ENCODE measurements at places on chromosomes 4 and X.

DNA sequence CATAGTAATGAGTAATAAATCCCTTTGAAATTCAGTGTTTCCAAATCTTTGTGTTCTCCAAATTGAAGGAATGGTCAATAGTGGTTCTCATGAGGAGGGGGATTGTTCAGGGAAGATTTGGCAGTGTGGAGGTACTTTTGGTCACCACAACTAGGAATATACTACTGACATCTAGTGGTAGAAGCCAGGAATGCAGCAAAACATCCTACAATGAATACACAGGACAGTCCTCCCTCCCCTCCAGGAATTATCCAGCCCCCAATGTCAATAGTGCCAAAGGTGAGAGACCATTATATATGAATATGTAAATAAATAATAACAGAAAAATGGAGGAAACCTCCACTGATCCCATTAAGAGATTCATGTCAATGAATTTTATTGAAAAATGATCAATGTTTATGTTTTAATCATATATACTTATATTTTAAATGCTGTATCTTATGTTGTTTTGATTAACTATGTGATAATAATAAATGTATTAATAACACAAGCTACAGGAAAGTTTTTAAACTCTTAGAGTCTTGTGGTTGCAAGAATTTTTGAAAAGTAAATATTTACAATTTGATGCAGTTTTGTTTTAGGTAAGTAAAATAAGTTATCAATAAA, 14.4 kb upstream of the FAM9A start:
- peak; percentile 37 for DNase-seq

GRCh38 chr4:80075995-80076675, 3.1 kb upstream of the ANTXR2 start:
- no peak for DNase-seq

DNA sequence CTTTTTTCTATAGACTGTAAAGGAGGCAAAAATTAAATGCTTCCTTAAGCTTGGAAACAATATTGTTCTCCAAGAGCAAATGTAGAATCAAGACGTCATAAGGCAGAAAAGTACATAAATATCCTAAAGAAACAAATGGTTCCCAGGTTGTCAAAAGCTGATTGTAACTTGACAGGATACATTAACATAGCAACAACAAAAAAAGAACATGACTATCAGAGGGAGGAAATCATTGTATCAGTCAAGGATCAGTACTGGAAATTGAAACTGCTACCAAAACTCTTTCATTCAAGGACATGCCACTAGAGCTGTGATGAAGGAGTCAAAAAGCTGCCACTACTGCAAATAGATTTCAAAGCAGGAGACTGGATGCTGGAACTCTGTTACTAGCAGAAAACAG, 168.3 kb downstream of the BTC start:
- no peak for DNase-seq

DNA sequence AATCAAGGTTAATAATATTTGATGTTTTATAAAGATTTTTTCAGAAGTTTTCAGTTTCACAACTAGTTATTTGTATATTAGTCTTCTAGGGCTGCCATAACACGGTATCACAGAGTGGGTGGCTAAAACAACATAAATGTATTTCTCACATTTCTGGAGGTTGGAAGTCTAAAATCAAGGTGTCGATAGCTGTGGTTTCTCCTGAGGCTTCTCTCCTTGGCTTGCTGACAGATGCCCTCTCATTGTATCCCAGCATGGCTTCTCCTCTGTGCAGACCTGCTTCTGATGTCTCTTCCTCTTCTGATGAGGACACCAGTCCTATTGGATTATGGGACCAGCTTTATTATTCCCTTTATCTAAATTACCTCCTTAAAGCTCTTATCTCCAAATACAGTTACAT, 1456.6 kb downstream of the STIM2 start:
- no peak for DNase-seq

GRCh38 chrX:40281336-40282005, 183.7 kb upstream of the BCOR start:
- DNase-seq, result no peak

GRCh38 chr4:170589597-170590191, 499.9 kb upstream of the AADAT start:
- no peak for DNase-seq

- DNase-seq, result no peak
Measured at GRCh38 chr4:159367781-159368080, 264.9 kb downstream of the RAPGEF2 start.

GRCh38 chr4:4658052-4658451, 116.2 kb upstream of the STX18 start:
- DNase-seq, result no peak

DNA sequence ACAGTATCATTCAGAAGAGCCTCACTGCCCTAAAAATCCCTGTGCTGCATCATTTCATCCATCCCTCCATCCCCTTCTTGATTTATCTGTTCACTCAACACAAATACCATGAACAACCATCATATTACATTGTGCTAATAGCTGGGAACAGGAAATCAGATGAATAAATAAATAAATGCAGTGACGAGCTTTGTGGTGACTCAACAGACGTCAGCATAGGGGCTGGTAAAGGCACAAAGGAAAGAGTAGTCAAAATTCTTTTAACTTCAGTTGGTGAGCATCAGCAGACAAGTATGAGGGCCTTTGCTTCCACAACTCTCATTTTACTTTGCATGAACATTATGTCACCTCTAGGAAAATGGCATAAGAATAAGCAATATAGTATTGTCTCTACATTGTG, 65.5 kb downstream of the EDNRA start:
- no peak for DNase-seq

- no peak for DNase-seq
Measured at GRCh38 chr4:90207887-90208454, 80.8 kb downstream of the CCSER1 start.

- no peak for DNase-seq
Measured at GRCh38 chr4:38150766-38151165, 190.6 kb downstream of the PTTG2 start.

DNA sequence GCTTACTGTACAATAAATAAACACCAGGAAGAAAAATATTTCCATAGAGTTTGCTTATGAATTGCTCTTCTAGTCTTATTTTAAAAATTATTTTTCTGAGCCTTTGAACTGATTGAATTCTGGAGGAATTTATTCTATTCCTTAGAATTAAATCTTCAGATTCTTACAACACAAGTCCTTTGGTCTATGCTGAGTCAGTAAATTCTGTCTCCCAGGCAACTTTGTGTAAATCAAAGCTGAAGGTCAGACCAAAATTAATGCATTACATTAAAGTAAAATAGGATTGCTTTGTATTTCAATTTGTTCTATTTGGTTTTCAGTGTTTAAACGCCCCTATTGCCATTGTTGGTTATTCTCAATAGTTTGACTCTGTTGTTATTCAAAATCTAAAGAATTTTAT, 26.8 kb upstream of the STPG2 start:
- DNase-seq, result no peak

- DNase-seq, result no peak
Measured at GRCh38 chrX:24264383-24264782, 49.5 kb downstream of the SUPT20HL2 start.

DNA sequence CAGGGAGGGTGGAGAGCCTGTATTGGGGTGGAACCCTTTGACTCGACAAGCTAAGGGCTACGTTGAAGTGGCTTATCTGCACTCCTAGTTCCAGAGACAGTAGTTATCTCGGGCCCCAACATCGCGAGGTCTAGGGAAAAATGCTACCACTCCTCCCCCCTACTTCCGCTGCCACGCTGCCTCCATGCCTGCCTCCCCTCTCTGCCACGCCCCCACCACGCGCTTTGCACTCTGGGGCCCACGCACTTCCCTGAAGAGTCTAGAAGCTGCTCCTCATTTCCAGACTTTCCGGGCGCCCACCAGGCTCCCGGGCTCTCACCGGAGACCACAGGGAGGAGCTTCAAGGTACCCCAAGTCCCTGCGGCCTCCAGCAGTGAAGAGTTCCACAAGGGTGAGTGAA, at the start of gene PASD1:
PASD1 (plus strand) TSS at position 227 of the 400 bp plus-strand sequence. CDS start 37,879 bp downstream, outside the sequence.
- no peak for DNase-seq

GRCh38 chr4:159013692-159014091, 89.2 kb upstream of the RAPGEF2 start:
- no peak for DNase-seq

- no peak for DNase-seq
Measured at GRCh38 chr4:167885071-167885470, 207.3 kb upstream of the ANXA10 start.
